ENCODE measurements at places on chromosomes 3 and 15.
A peak's percentile ranks its signal among the peaks of the same experiment; 100 is the strongest.

GRCh38 chr3:124935794-124936542 is 1.4 kb upstream of the MUC13 start:
- DNase-seq = no peak

GRCh38 chr3:111917300-111917699 is 58.2 kb downstream of the PHLDB2 start:
- no peak for DNase-seq

- no peak for DNase-seq
Observed at GRCh38 chr3:145817870-145818483, 343.0 kb downstream of the PLOD2 start.

DNA sequence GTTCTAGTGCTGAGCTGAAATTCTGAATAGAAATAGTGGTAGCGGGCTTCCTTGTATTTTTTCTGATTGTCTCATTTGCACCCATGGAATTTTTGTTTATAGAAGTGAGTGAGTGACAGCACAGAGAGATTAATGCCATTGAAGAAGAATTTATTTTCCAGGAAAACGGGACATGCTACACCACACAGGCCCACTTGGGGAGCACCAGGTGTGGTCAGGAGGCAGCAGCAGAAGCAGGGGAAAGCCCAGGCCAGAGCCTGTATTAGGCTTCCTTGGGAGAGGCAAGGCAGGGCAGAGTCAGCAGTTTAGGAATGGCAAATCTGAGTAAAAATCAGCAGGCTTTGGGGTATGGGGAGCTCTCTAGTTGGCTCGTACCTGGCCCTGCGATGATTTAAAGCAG is 88.4 kb upstream of the ATP11B start:
- no peak for DNase-seq

- peak; percentile 80 for DNase-seq
Observed at GRCh38 chr15:74196175-74196574, 6.4 kb downstream of the STRA6 start.

DNA sequence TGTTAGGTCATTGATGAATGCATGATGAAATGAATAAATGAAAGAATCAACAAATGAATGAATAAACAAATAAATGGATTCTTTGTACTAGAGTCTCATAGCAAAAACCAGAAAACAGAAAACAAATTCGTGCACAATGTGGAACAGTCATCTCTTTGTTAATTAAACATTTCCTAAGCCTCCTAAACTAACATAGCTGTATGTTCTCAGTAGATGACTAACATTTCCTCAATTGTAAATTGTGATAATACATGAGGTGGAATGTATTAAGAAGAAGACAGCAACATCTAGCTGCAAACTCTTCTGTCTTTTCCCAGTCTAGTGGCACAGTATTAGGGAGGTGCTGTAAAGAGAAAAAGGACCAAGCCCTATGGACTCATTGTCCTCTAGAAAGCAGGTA is 1021.0 kb downstream of the MCTP2 start:
- no peak for DNase-seq

GRCh38 chr3:46628901-46629369 is 16.6 kb downstream of the FAM240A start:
- DNase-seq = no peak

DNA sequence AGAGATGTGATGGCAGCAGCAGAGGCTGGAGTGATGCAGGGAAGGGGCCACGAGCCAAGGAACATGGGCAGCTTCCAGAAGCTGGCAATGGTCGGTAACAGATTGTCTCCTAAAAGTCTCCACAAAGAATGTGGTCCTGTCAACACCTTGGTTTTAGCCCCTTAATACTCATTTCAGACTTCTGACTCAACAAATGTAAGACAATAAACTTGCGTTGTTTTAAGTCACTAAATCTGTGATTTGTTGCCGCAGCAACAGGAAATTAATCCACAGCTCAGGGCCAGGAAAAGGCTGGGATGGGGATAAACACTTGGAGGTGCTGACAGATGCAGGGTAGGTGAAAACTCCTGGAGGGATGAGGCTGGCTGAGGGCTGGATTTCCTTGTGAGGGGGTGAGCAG is 69.9 kb downstream of the OXNAD1 start:
- DNase-seq = peak; percentile 55

GRCh38 chr3:134464064-134464688 is 21.6 kb downstream of the ANAPC13 start:
- peak; percentile 98 for DNase-seq

DNA sequence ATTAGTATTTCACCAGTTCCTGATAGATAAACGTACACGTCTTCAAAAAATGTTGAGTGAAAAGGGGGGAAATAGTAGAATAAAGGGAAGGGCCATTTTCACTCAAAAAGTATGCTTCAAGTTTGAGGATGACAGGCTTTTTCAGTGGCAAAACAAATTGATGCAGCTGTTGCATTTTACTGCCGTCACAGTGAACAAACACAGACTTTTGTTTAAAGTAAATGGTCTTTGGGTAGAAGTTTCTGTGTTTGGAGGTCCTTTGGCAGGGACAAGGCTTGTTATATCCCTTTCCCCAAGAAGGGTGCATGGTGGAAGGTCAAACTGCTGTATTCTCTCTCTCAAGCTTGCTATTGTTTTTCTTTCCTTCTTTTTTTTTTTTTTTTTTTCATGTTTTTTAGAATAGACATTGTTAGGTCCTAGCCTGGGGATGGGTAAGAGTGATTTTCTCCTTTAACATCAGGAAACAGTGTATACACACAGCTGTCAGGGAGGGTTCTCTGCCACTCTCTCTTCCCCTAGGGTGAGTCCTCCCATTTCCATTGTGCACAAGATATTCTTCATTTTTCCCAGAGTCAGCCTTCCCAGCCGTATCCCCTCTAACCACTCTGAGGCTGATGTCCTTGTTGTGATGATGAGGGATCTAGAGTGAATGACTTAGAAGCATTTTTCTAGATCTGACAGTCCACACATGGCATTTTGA is 6.6 kb upstream of the SUCNR1 start:
- DNase-seq = no peak

GRCh38 chr3:64291956-64292355 is 66.7 kb upstream of the PRICKLE2 start:
- peak; percentile 86 for DNase-seq

DNA sequence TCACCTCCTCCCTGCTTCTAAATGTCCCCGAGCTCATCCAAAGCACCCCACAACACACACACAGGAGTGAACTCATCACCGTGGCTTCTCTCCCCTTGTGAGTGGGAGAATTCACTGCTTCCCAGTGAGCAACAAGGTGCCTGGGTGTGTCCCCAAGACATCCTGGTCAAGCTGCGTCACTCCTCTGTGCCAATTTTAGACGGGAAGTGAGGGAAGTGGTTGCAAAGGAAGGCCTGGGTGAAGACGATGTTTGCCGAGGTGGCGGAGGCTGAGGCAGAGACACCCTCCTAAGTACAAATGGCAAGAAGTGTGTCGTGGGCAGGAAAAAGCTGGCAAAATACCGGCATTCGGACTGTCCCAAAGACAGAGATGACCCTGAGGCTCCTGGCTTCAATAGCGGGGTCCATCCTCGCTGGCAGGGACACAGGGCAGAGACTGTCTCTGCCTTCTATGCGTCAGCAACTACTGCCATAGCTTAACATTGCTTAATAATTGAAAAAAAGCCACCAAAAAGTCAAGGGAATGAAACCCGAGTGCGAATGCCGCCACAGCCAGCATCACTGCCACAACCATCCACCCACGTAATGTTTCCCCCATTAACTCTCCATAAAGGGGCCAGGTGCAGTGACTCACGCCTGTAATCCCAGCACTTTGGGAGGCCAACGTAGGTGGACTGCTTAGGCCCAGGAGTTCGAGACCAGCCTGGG is 72.8 kb downstream of the VGLL4 start:
- no peak for DNase-seq

GRCh38 chr15:82159922-82160321 is 102.6 kb downstream of the EFL1 start:
- DNase-seq = peak; percentile 100

- no peak for DNase-seq
Observed at GRCh38 chr3:13150624-13151023, 77.4 kb upstream of the IQSEC1 start.

DNA sequence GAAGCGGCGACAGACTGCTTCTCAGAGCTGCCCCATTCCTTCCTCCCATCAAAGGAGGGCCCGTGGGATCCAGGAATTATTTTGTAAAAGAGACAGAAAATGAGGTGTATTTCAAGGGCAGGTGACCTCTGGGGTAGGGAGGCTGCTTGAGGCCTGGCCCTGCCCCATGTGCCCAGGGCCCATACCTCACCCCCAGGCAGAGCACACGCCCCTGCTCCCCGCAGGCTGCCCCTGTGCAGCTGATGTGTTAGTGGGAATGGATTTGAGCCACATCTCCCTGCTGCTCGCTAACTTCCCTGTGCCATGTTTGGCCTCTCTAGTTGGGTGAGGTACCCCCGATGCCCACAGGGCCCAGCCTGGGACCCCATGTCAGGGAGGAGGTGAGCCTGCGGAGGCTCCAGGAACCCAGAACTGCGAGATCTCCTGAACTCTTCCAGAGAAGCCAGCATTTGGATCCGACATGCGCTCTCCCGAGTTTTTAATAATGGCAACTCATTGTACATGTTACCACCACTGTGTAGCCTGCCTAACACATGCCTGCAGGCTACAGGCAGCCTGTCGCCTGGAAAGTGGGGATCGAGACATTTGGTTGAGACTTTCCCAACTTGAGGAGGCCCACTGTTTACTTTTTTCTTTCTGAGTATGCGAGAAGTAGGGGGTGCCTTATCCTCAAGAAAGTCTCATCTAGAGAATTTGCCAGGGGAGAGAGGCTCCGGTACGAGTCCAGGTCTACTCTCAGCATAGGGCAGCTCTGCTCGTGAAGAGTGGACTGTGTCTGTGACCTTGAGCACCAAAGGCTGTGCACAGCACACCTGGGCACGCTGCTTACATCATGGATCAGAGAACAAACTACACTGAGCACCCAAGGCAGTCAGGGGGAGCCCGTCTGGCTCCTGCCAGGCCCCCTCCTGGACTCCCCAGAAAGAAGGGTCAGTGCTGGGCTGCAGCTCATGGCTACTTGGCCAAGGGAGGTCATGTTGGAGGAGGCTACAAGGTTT is 36.1 kb downstream of the PCSK6 start:
- DNase-seq = no peak

DNA sequence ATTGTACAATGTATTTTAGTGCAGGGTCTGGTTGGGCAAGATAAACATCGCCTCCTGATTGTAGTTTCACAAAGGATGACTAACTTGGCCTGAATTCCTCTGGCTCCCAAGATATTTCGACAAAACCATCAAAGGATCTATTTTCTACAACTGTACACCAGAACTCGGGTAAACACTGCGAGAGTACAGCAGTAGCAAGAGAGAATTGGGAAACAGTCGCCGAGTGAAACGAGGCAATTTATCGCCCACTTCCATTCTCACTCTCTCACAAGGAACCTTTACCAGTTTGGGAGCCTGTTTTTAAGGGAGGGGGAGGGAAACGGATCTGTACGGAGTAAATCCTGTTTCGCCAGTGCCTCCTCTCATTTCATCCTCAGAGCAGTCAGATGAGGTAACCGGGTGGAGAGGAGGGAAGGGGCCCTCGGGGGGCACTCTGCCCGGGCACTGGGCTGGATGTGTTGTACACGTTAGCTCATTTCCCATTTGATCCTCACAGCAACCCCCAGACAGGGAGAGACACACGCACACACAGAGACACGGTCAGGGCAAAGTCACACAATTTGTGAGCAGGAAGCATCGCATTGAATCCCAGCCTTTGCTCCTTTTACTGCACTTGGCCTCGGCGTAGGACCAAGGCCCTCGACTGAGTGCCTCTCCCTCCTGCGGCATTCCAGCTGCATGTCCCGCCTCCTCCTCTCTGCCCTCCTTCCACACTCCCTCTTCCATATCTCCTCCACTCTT is 120.1 kb downstream of the LIPC start:
- peak; percentile 93 for DNase-seq

DNA sequence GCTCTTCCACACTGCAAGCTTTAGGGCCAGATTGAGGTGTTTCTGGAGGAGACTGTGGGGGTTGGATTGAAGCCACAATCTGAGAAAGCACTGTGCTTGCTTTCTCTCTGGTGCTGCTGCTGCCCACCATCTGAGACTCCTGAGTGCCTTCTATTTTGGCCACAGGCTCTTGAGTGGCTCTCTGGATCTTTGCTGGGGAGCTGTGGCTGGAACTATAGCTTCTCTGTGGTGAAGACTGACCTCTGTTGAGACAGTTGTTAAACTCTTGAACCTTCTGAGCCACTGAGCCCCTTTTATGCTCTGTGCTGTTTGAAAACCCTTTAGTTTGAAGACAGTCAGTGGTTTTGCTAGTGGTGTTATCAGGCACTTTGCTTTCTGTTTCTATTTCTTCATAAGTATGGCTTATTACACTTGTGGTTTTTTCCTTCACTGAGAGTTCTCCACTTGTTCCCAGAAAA is 108.7 kb upstream of the TSPAN3 start:
- DNase-seq = no peak

GRCh38 chr3:42505128-42505848 is 2.8 kb downstream of the VIPR1 start:
- no peak for DNase-seq

DNA sequence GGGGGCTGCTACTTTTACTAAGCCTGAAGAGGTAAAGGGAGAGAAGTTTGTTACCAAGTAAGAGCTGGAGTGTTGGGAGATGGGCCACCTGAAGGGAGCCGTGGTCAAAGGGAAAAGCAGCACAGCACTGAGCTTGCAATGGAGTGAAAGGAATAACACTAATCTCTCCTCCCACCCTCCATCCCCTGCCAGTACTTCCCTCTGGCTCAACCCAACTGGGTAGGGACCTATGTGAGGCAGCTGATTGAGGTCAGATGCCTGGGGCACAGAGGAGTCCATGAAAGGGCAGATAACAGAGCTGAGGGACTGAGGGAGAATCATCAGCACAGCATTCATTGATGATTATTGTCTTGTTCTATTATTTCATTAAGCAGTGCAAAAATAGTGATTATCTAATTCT is 212.4 kb upstream of the TBC1D5 start:
- no peak for DNase-seq
